ENCODE measurements at places on chromosomes 16 and 17. TPM values are rescaled to one million over a fixed set of nuclear protein-coding genes. Genes with fewer than 3 reads are reported as not detected.

Gene PKMYT1
- total RNA-seq: 1.5 TPM

Gene RUNDC3A
- not detected for total RNA-seq

Gene MT1E
- total RNA-seq: 103 TPM

Gene PHOSPHO1
- 0.09 TPM for total RNA-seq

Gene ALDH3A1
- total RNA-seq: not detected

Gene ITGA2B
- total RNA-seq: not detected

Gene KRTAP4-6
- not detected for total RNA-seq

Gene OTOP2
- total RNA-seq: not detected

Gene ABCA6
- 192 TPM for total RNA-seq

Gene MYH8
- total RNA-seq: not detected

Gene KCNH4
- not detected for total RNA-seq

Gene EPX
- total RNA-seq: not detected

Gene C17orf113
- total RNA-seq: 0.49 TPM

Gene AGRP
- not detected for total RNA-seq

Gene LLGL2
- total RNA-seq: not detected

Gene MLX
- 10.5 TPM for total RNA-seq

Gene HP
- total RNA-seq: not detected

Gene GLTPD2
- total RNA-seq: not detected

Gene OR1F1
- not detected for total RNA-seq

Gene TAOK1
- 71.8 TPM for total RNA-seq

Gene DECR2
- total RNA-seq: 8.1 TPM

Gene HCRT
- not detected for total RNA-seq

Gene MLKL
- 10.8 TPM for total RNA-seq

Gene ZFHX3
- 8.1 TPM for total RNA-seq

Gene ITGAE
- total RNA-seq: 19.7 TPM

Gene GSG1L
- not detected for total RNA-seq

Gene TBC1D28
- not detected for total RNA-seq

Gene NETO2
- 1.7 TPM for total RNA-seq

Gene CCDC102A
- 9.9 TPM for total RNA-seq

Gene SLFN14
- not detected for total RNA-seq

Gene GPR179
- total RNA-seq: under 0.01 TPM

Gene KRT12
- not detected for total RNA-seq

Gene ASGR1
- total RNA-seq: 2.8 TPM

Gene TERB1
- 0.08 TPM for total RNA-seq

Gene STAT5A
- total RNA-seq: 25.2 TPM

Gene ZNF23
- 11.1 TPM for total RNA-seq

Gene WDR81
- 39.6 TPM for total RNA-seq

Gene RNU2-1
- not detected for total RNA-seq
